ENCODE measurements at places on chromosomes 13 and 19.

GRCh38 chr19:55958356-55958755 is 10.7 kb downstream of the NLRP8 start:
- no peak for DNase-seq

GRCh38 chr19:7987114-7987768 is 18.2 kb downstream of the ELAVL1 start:
- no peak for DNase-seq

DNA sequence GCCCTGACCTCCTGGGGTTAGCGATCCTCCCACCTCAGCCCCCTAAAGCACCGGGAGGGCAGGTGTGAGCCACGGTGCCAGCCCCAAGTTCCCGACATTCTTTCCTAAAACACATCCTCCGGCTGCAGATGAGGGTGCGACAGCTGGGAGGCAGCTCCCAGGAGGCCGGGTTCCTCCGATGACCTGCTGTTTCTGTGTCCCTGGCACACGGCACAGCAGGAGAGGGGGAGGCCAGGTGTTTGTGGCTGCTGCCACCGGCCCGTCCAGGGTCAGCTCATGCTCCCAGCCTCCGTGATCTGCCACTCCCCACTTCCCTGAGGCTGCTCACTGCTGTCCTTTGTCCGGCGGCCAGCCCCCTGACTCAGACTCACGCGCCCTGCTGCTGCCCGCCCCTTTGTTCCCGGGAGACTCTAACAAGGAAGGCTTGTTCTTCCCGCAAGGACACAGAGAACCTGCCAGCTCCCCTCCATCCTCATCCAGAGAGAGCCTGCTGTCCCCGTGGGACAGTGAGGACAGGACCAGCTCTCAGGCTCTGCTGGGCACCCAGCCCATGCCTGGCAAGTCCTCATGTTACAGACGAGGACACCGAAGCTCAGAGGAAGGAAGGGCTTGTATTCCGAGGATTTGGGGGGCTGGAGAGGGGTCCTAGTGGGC is 10.6 kb upstream of the MADCAM1 start:
- no peak for DNase-seq

GRCh38 chr19:49492573-49493405 is 3.4 kb upstream of the RPS11 start:
- DNase-seq, result no peak

DNA sequence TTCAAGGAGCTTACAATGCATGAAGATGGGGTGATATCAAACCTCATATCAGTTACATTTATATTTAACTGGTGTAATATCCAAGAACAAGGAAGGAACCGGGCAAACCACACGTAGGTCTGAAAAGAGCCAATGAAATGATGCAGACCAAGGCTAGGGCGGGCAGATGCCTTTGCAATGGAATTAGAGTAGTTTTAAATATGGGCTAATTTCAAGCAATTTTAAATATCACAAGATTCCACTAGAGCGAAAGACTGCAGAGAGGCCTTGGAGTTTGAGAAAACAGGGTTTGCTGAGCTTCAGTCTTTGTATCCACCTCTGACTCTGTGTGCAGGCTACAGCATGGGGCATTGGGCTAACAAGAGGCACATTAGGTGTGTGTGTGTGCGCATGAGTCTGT is 53.9 kb upstream of the ZNF536 start:
- no peak for DNase-seq

DNA sequence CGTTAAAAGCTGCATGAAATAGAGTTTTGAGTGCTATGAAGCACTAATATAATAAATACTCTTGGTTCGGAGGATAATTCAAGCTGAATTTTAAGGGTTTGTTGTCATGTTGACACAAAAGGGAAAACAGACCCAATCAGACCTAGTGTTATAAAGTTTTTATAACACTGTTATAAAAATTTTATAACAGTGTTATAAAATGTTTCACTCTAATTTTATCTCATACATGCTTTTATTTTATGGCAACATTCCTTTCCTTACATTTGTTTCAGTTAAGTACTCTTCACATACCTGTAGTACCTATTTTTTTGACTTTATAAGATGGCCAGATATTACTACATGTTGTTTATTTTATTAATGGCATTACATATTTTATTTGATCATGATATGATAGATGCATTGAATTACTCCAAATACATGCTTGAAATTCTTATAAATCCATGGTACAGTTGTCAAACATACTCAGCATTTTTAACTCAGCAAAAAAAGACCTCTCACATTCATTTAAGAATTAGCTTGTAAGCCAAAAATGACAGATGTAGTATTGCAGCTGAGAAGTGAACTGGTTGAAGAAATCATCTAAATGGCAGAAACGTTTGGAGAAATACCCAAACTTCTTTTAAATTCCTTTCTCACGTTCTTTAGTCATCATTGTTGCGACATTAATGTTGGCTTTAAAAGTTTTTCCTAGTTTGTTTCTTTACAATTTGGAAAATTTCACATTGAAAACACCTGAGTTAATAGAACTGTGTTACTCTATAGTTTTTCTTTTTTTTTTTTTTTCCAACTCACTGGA is 104.5 kb downstream of the PIBF1 start:
- DNase-seq, result no peak

- DNase-seq, result no peak
These were observed 11.8 kb downstream of the CCDC97 start for GRCh38 chr19:41321600-41322270.

DNA sequence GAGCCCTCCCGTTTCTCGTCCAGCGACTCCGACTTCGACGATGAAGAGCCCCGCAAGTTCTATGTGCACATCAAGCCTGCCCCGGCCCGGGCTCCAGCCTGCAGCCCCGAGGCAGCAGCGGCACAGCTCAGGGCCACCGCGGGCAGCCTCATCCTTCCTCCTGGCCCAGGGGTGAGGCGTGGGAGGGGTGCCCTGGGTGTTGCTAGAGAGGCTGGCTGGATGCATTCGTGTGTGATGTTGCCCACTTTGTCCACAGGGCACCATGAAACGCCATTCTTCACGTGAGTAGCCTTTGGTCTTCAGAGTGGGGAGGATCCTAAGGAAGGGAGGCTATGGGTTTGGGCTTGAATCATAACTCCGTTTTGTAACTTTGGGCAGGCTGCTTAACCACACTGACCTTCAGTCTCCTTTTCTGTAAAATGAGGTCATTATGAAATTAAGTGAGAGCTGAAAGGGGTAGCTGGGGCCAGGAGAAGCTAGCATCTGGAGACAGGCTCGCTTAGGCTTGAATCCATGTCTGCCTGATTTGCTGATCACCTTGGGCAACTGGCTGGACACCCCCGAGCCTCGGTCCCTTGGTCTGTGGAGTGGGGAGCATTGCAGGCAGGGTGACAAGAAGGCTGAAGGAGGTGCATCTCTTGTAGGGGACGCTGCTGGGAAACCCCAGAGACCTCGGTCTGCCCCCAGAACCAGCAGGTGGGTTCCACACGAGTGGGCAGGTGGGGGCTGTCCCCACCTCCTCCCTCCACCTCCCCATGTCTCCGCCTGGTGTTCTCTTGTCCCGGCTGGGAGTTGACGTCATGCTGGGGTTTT is 18.7 kb upstream of the B3GNT3 start:
- DNase-seq, result no peak

- no peak for DNase-seq
These were observed 2.9 kb upstream of the MAP1S start for GRCh38 chr19:17716309-17716929.

GRCh38 chr13:44160591-44161191 is 212.9 kb upstream of the SERP2 start:
- no peak for DNase-seq

All from stimulated activated CD8-positive, alpha-beta memory T cell treated with anti-CD3 and anti-CD28 coated beads, Interleukin-12 subunit alpha, Interleukin-12 subunit beta, amount 100 ng/mL, for 4 hours (primary cell).